NCI-H82 (cell line): ENCODE measurements at places on chromosomes 1 and 21.

GRCh38 chr1:24935196-24935526 lies 5.1 kb upstream of the RUNX3 start:
- no peak for DNase-seq

DNA sequence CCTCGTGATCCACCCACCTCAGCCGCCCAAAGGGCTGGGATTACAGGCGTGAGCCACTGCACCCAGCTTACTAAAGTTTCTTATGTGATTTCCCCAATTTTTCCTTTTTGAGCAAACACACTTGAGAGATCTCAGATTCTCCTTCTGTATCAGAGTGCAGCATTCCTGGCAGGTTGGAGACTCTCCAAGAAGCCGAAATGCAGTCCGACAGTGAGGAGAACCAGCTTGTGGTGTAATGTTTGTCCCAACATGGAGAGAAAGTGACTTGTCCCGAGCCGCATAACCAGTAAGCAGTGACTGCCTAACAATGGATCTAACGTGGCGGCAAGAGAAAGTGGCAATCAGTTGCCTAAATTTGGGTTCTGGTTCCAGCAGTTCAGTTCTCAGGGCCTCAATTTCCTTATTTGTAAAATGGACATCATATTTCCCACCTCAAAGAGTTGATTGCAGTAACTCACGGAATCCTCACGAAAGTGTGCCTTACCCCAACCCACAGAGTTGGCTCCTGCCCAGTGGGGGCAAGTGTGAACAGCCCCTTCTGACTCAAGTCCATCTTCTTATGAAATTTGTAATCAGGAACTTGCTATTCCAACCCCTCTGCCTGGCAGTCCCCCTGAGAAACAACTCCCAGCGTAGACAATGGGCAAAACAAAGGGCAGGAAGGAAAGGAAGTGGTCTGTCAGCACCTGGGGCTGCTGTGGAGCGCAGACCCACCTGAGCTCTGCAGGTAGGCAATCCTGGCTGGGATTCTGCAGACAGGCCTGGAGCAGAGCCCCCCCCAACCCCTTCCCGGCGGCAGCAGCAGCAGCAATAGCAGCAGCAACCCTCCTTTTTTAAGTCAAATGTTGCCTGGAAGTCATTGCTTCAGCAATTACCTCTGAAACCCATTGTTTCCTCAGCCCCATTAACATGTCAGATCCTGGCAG lies 223.6 kb upstream of the POU3F1 start:
- DNase-seq, result no peak

DNA sequence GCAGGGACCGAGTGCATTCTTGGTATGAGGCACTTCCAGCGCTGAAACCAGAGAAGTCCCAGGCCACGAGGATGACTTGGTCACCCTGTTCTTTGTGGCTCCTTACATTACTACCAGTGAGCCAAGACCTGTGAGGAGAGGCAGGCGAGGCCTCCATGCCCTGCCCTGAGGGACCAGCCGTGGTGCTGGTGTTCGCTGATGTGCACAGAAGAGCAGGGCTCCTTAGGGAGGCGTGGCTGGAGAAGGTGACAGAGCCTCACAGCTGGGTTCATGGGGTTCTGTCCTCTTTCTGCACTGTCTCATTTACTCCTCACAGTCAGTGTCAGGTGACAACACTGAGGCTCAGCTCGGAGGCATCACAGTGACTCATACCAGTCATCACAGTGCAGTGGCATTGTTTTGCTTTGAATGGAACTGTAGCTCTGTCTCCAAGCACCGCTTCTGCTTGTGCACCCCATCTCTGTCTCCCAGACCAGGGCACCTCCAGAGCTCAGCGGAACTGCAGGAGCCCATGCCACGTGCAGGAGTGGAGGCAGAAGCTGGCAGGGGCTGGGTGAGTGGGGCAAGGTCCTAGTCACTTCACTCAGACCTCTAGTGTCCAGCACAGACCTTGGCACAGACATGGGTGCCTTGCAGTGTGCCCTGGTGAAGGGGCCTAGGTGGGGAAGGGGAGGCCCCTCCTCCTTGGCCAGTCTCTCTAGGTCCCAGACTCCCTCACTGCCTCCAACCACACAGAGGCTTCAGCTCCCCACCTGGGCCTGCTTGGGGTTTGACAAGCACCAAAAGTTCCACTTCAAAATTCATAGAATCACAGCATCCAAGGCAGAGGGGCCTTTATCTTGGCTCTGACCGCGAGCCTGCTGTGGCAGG lies 310.9 kb downstream of the MATN1 start:
- no peak for DNase-seq

DNA sequence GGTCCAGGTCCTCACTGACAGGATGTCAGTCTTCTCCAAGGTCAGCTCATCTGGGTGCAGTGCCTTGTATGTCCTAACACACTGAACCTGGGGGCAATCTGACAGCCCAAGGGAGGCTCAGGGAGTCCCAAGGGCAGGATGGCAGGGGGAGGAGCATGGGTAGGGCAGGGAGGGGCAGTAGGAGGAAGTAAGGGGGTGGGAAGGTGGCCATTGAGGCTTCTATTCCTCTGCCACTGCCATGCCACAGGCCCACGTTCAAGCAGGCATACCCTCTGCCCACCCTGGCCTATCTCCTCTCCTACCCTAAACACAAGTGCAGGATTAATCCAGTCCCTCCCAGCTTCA lies 13.3 kb downstream of the ARHGEF19 start:
- DNase-seq, result no peak

- no peak for DNase-seq
Measured at GRCh38 chr1:83547901-83548300, 451.0 kb downstream of the TTLL7 start.

GRCh38 chr1:237812061-237812460 lies 78.7 kb downstream of the ZP4 start:
- DNase-seq, result no peak

DNA sequence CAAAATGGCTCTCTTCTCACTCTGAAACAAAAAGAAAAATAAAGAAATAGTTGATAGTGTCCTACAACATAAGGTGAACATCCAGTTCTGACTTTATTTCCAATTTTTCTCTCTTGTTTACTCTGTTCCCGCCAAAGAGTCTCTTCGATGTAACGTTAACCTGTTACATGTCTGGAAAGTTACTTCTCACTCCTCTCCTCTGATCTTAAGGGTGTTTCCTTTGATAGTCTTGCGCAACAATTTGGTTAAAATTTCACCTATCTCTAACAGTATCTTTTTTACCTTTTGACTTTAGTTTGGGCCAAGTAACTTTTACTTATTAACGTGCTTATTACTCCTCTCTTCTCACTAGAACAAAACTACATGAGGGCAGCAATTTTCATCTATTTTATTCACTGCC lies 1450.2 kb downstream of the BRINP3 start:
- no peak for DNase-seq

DNA sequence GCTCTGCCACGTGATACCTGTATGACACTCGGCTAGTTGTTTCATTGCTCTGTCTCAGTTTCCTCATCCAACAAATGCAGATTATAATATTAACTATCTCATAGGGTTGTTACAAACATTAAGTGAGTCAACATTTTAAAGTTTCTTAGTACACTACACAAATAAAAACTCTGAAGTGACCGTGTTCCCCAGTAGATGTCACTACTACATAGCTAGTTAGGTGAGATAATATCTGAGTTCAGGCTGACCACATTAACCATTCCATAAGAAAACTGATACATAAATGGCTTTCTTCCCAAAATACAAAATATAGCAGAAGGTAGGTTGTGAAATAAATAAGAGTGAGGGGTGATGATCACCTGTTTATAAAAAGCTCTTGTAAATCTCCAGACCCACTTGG lies 214.1 kb downstream of the NUF2 start:
- DNase-seq, result peak; percentile 71

GRCh38 chr1:179968284-179968993 lies 13.8 kb downstream of the CEP350 start:
- no peak for DNase-seq

GRCh38 chr1:160621633-160622413 lies 25.0 kb downstream of the SLAMF1 start:
- no peak for DNase-seq

DNA sequence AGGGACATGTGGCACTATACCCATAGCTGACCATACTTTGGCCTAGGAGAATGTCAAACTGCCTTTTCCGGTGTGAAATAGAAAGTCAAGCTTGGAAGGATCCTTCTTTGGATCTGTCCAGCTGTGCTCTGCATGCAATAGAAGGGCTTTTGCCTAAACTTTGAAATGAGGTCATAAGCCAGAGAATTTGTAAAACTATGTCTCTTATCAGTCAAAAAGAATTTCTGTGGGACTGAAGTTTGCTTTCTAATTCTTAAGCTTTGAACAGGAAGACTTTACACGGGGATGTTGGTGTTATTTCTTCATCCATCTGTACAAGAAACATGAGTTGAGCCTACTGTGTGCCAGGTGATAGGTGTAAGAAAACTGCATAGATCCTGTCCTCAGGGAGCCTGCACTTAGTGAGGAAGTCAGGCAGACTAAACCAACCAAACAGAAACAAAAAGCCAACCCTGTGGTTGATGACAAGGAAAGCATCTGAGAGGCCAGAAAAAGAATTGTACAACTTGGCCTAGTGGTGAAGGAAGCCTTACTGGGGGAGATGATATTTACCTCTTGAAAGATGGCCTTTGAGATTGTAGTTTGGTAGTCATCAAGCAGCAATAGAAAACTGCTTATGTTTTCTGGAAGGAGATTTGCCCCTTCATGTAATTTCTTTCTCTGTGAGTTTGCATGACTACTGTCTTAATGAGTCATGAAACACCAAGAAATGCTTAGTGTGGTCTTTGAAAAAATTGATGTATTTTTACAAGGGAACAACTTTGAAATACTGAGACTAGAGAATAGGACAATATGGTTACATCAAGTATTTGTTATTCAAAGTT lies 24.8 kb downstream of the TGFB2 start:
- no peak for DNase-seq
